Stimulated activated CD4-positive, alpha-beta T cell treated with anti-CD3 and anti-CD28 coated beads, Interleukin-12 subunit alpha, Interleukin-12 subunit beta, amount 100 ng/mL, for 48 hours (primary cell): ENCODE measurements at places on chromosomes 16 and 17.

DNA sequence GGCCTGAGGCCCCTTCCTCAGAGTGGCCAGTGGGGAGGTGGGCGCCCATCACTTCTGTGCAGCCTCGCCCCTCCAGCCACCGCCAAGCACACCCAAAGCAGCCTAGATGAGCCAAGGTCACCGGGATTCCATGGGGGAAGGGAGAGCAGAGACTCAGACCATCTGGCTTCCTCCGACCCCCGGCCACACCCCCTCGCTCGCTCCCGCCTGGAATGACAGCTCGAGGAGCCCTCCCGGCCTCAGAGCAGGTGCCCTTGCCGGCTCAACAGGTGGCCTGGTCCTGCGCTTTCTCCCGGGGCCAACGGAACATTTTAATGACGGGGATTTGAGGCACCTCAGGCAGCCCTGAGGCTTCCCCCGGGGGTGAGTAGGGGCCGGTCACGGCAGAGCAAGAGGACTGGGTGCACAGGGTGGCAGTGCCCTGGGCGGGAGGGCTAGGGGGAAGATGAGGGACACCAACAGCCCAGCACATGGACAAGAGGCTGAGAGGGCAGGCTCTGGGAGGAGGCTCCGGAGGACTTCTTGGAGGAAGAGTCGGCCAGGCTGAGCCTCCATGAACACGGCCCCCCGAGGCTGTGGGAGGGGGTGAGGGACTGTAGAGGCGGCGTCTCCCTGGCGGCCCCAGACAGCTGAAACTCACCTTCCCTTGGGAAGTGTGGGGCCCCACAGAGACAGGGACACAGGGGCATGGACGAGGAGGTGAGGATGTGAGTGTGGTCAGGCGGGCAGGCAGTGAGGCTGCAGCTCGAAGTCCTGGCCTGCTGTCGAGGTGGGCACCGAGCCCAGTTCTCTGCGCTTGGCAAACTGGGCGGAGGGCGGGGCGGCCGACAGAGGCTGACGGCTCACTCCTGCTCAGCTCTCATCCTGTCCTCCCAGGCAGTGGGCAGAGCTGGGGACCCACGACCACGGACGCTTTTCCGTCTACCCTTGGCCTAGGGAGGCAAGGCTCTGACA is 12.5 kb upstream of the C1QTNF8 start:
- no peak for DNase-seq

DNA sequence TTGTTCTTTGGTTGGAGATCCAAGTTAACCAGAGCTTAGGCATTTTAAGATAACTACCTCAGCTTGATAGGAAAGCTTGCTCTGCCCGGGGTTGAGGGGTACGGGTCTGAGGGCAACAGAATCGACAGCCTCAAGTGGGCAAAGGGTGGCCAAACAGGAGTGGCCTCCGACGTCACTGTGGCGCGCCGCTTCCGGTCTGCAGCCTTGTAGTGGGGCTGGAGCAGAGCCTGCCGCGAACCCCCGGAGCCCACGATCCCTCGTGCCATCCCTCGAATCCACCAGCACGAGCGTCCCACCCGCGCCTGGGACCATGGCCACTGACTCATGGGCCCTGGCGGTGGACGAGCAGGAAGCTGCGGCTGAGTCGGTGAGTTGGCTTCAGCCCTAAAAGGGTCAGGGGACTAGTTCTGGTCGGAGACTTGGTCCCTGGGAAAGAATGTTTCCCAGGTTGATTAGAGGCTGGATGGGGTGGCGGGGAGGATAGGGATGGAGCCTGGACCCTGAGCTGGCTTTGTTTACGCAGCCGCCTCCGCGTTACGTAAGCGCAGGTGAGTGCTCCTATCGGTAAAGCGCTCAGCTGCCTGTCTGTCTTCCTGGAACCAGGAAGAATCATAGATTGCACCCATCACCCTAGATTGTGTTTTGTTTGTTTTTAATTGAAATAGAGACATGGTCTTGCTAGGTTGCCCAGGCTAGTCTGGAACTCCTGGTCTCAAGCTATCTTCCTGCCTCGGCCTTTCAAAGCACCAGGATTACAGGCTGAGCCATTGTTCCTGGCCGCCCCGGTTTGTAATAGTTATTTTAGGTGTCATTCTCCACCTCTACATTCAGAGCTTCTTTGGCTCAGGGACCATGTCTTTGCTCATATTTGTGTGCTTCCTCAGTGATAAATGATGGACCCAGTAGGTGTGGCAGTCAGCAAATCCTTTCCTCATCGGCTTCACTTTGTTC is at the start of gene DDX19B:
TSS of gene DDX19B (plus strand) at position 199 of the 951 bp plus-strand sequence. CDS start at position 311, 112 bp downstream.
- DNase-seq = peak; percentile 56

DNA sequence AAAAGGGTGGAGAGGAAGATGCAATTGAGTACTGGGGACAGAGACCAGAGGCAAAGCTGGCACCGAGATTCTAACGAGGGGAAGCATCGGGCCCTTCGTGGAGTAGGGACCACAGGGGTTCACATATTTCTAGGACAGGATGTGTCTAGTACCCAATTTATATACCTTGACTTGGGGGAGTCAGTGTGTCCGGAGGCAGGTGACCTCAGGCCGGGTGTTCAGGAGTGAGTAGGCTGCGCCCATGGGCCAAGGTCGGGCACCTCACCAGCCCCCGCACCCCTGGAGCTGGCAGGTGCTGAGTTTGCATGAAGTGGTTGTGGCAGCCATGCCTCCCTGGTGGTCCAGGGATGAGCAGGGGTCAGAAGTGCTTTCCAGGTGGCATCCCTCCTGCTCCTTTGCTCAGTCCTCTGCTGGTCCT is 8.6 kb upstream of the NXPH3 start:
- no peak for DNase-seq

DNA sequence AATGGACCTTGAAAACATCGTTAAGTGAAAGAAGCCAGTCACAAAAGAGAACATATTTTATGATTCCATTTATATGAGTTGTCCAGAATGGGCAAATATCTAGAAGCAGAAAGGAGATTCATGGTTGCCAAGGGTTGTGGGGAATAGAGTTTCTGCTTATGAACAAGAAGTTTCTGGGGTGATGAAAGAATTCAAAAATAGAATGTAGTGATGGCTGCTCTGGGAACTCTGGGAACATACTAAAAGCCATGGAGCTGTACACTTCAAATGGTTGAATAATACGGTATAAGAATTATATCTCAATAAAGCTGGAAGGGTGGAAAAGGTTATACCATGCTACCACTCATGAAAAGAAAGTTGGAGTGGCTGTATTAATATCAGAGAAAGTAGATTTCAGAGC is 18.5 kb downstream of the AKTIP start:
- DNase-seq = no peak

DNA sequence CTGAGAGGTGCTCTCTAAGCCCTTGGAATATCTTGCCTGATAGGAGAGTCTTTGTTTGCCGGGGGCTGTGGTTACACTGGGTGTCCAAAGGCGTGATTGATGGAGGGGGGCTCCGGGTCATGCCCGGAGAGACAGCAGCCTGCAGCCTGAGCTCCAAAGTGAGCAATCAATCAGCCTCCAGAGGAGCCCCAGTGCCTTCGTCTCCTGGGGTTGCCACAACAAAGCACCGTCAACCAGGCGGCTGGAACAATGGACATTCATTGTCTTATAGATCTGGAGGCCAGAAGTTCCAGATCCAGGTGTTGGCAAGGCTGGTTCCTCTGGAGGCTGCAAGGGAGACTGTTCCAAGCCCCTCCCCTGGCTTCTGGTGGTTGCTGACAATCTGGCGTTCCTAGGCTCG is 24.0 kb upstream of the GINS2 start:
- DNase-seq = no peak

DNA sequence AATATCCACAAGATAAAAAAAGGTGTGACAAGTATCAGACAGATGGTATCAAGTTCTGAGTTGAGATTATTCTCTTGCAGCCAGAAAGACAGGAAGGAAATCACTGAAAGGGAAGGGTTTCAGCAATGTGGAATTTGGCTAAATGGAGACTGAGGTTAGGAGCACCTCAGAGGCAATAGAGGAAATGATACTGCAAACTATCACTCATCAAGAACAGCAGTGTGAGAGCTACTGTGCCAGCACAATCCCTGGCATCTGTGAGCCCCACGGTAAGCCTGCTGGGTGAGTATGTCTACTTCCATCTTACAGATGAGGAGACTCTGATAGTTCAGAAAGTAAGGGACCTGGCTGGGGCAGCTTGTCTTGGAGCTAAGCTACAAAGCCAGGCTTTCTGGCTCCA is 162.0 kb downstream of the SALL1 start:
- no peak for DNase-seq

DNA sequence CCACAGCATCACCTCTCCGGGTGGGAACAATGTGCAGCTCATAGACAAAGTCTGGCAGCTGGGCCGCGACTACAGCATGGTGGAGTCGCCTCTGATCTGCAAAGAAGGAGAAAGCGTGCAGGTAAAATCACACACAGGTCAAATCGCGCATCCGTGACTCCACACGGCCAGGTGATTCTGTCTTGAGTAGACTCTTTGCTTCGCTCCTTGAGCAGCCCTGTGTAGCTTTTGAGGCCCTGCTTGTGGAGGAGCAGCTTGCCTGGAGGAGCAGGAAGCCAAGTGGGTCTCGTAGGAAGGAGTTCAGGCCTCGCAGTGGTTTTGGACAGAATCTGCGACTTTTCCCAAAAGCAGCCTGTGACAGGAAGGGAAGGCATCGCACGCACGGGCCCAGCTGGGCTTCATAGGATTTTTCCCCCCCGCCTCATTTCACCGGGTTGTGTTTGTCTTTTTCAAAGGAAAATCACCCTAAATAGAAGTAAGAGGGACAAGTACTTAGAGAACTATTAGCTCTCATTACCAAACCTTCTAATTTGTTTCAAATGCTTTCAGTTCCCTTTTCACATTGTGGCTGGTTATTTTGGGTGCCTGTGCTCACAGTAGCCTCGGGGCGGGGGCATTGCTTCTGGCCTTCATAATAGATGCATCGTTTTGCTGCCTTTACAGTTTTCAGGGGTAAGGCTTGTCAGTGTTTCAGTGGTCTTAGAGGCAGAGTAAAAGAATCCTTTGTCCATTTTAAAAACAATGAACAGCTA is 71.5 kb downstream of the SEC14L1 start:
- no peak for DNase-seq
